ENCODE measurements at places on chromosomes 3 and 15.

- DNase-seq, result peak; percentile 58
Measured at GRCh38 chr3:11784971-11785377, 61.7 kb downstream of the TAMM41 start.

DNA sequence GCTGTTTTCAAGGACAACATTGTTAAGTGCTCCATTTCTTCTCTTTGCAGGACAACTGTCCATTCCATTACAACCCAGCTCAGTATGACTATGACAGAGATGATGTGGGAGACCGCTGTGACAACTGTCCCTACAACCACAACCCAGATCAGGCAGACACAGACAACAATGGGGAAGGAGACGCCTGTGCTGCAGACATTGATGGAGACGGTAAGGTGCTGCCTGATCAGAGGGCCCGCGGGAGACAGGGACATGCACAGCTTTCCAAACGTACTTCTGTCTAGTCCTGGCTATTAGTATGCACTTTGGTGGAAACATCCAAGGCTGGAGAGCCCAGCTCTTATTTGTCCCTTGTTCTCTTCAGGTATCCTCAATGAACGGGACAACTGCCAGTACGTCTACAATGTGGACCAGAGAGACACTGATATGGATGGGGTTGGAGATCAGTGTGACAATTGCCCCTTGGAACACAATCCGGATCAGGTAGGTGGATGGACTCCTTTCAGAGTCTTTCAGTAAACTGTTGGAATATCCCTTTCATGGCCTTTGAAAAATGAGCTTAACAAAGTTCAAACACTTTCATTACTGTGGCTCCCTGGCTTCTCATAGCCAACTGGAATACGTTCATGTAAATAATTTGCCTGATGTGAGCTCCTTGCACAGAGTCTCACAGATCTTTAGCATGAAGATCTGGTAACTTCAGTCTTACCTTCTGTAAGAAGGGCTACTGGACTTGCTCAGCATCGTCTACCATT, 10.4 kb downstream of the THBS1 start:
- DNase-seq, result no peak

GRCh38 chr3:123723070-123723469, 138.2 kb upstream of the HACD2 start:
- DNase-seq, result no peak

GRCh38 chr3:123341871-123342630, 106.8 kb downstream of the ADCY5 start:
- DNase-seq, result no peak

- DNase-seq, result peak; percentile 78
Measured at GRCh38 chr3:155411500-155412223, 118.2 kb upstream of the STRIT1 start.

GRCh38 chr15:31305796-31306425, 20.7 kb upstream of the KLF13 start:
- DNase-seq, result no peak

DNA sequence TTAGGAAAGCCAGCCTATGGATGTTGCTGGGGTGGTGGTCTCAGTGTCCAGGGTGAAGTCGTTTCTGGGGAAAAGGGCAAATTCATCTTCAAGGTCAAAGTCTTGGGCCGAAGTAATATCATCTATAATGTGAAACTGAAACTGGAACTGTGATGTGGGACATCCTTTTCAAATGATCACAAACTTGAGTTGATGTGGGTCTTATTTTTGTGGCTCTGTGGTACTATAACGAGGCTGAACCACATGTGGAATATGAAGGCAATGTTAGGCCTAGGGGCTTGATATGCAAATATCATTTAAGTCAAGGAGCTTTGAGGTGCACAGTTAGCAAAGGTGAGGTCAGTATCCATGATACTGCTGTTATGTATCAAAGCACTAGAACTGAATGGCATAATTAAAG, 1.5 kb upstream of the CD200R1L start:
- DNase-seq, result no peak

GRCh38 chr3:141384157-141384556, 15.9 kb downstream of the ZBTB38 start:
- DNase-seq, result no peak

- DNase-seq, result no peak
Measured at GRCh38 chr15:91228890-91229289, 128.8 kb downstream of the SV2B start.

DNA sequence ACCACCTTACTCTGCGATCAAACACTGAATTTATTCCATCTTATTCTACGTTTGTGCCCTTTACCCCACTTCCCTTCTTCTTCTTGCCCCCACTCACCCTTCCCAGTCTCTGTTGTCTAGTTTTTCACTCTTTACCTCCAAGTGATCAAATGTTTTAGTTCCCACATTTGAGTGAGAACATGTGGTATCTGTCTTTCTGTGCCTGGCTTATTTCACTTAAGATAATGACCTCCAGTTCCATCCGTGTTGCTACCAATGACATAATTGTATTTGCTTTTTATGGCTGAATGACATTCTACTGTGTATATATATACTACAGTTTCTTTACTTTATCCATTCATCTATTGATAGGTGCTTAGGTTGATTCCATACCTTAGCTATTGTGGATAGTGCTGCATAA, 78.8 kb downstream of the PDCD6IP start:
- DNase-seq, result no peak

GRCh38 chr15:56244811-56245576, 1.3 kb upstream of the RFX7 start:
- peak; percentile 95 for DNase-seq

DNA sequence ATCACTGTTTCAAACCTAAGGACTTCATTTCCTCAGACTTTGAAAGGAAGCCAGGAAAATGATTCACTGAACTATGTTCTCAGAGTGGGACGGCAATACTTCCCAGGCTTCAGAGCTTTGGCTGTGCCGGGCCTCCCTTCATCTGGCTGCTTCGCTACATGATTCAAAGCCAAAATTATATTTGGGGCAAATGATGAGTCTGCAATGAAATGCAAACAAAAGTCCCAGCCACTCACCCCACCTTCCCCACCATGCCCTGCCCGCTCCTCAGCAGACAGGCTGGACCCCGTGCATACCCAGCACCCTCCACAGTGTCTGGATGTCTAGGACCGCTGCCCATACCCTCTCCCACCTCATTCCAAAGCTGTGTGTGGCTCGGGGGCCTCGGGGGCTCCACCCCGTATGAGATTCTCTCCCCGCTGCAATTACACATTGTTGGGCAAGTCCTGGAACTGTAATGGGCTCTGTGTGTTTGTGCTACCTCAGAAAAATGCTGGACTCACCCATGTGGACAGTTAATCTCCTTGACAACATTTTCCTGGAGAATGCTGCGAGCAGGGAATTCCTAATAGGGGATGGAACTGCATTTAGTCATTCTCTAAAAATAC, 32.2 kb downstream of the ATP10A start:
- DNase-seq, result no peak

GRCh38 chr3:102176333-102177050, 258.3 kb upstream of the ZPLD1 start:
- DNase-seq, result no peak

DNA sequence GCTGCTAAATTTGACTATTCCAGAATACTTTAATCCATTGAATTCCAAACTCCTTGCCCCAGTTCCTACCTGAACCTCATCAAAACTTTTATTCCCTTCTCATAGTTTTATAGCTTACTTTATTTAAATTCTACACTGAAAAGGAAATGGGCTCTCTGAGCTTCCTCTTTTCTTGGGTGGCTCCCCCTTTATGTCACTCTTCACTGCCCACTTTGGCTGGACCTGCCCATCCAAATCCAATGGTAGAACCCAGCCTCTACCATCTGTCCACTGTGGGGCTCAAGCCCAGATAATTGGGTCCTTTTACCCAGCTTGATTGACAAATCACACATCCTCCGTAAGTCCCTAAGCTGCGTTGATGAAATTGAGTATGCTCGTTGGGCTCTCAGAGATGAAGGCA, 216.5 kb downstream of the BBX start:
- DNase-seq, result peak; percentile 52

- no peak for DNase-seq
Measured at GRCh38 chr3:128577711-128578110, 72.9 kb downstream of the RPN1 start.

DNA sequence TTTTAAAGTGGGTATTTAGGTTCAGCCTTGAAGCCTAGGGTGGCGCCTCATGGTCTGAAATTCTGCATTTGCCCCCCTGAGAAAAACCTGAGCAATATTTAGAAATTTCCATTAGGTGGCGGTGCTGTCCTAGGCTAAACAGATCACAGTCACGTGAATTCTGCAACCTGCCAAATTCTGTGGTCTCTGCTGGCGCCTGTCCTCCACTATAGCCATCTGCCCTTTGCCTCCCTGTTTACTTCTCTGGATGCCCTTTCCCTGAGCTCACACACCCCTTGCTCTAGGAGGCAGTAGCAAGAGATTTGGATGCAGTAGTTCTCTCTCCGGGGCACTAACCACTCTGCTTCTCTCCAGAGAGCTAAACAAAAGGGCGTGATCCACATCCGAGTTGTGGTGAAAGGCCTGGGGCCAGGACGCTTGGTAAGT, 9.1 kb downstream of the MRPS11 start:
- peak; percentile 79 for DNase-seq

GRCh38 chr15:97992823-97993222, 32.3 kb downstream of the ARRDC4 start:
- DNase-seq, result no peak

GRCh38 chr3:150495563-150496168, 50.6 kb downstream of the SERP1 start:
- DNase-seq, result peak; percentile 85

DNA sequence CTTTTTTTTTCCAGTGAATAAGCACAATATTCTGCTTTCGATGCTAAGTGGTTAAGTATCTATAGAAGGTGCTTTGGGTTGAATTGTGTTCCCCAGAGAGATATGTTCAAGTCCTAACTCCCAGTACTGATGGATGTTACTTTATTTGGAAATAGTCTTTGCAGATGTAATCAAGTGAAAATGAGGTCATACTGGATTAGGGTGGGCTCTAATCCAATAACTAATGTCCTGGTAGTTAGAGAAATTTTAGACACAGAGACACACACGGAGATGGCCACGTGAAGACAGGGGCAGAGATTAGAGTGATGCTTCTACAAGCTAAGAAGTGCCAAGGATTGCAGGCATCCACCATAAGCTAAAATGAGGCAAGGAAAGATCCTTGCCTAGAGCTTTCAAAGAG, 662.3 kb downstream of the NAALADL2 start:
- no peak for DNase-seq

- no peak for DNase-seq
Measured at GRCh38 chr3:188946351-188947240, 225.2 kb upstream of the TPRG1 start.

DNA sequence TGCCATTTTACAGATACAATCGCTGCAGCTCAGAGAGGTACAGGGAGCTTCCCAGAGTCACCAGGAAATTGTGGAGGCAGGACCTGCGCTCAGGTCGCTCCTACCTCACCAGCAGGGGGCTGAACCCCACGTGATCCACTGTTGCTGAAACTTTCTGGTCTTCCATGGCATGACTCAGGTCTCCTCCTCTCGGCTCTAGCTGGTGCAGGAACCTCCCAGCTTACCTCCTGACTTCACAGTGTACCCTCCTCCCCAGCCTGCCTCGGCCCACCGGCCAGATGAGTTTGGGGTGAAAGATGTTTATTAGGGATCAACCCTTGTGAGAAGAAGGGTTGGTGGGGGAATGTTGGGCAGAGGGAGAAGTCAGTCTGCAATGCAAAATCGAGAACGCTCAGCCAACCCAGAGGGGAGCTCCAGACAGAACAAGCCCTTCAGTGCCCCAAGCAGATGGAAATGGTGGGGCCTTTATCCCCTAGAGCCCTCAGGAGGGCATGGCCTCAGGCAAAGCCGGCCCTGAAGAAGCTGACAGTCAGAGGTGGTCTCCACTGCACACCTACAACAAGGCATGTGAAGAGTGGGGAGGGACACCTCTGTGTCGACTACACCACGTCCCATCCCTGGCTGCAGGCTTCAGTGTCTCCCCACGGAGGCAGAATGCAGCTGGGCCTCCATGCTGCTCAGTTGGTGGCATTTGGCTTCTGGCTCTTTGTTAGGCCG, 118.6 kb upstream of the PRR20G start:
- DNase-seq, result peak; percentile 75

- DNase-seq, result no peak
Measured at GRCh38 chr15:51931638-51932037, 39.9 kb downstream of the LEO1 start.

GRCh38 chr3:114857299-114857701, 289.8 kb downstream of the ZBTB20 start:
- no peak for DNase-seq

DNA sequence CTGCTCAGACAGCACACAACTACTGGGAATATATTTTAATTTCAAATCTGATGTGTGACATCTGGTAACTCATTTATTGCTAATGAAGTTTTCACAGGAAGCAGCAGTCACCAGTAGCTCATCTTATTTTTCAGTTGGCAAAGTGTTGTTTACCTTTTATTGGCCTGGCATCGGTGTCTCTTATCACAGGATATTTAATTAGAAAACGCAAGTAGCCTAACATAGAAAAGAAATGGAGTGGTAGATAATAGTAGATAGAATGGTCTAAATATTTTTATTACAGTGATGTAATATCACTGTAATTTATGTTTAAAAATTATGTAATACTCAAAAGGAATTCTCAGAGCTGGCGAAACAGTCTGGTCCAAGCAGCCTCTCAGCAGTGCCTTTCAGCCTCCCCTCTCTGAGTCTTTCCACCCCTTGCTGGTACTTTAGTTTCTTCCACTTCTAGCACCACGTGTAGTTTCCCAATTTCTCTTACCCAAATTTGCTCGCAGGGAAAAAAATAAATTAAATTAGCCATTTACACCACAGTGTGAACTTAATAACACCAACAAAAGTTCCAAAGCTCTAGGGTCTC, 31.9 kb downstream of the AGTR1 start:
- no peak for DNase-seq

DNA sequence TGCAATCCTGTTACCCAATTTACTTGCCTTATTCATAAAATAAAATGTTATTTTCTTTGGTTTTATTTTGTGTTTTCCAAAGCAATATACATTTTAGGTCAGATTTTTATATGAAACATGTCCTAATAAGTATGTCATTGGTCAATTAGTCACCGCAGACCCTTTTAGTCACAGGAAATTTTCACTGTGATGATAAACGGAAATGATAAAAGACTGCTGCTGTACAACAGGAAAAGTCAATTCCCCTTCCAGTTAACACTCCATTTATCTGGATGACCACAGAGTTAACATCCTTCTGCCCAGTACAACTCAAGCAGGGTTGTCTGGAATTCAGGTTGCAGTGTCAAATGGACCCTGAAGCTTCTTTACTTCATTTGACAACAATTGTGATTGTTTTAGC, 175.2 kb downstream of the LSAMP start:
- DNase-seq, result no peak

DNA sequence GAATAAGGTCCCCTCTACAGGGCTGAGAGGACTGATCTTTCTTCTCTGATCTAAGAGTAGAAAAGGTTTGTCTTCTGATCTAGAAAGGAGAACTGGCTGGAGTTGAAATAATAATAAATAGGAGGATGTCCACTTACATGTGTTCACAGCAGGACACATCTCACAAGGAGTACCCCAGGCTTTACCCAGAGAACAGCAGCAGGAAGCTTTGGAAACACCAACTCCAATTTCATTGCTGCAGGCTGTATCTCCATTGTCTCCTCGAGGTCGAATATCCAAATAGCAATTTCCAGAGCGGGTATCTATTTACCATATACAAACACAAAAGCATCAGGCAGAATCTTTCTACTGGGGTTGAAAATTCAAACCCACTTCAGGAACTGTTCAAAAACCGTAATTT, 136.6 kb downstream of the DUT start:
- no peak for DNase-seq
